ENCODE measurements at places on chromosomes 4 and X.
A peak's percentile ranks its signal among the peaks of the same experiment; 100 is the strongest.

DNA sequence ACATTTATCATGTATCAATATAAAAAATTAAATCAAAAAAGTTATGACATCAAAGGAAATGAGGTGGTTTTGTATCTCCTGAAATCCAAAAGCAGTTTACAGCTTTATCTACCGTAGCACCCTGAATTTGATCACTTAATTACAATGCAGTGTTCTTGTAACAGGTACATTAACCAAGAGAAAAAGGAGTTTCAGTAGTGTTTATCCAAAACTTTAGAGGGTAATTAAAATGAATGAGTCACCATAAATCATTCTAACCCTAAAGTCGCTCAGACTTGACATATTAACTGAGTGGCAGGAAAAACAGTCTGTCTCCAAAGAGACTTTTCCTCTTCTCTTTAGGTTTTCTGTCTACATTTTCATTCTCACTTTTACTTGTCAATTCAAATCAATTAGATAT lies 907.6 kb upstream of the EPHA5 start:
- DNase-seq: no peak

DNA sequence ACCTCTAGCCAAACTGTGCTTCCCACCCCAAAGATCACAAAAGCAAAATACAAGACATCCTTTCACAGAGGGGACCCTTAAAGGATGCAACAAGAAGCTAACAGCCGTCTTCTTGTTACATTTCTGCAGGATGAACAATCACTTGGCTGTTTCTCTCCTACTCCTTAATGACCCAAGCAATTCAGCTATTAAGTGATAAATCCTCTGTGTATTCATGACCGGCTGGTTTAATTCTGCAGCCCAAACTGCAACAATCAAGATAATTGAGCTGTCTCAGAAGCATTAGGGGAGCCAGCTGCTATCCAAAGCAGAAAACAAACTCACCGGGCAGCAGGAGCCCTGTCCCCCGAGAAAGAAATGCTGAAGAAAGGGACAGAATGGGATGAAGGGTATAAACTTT lies 85.9 kb upstream of the ACSL4 start:
- DNase-seq: no peak

DNA sequence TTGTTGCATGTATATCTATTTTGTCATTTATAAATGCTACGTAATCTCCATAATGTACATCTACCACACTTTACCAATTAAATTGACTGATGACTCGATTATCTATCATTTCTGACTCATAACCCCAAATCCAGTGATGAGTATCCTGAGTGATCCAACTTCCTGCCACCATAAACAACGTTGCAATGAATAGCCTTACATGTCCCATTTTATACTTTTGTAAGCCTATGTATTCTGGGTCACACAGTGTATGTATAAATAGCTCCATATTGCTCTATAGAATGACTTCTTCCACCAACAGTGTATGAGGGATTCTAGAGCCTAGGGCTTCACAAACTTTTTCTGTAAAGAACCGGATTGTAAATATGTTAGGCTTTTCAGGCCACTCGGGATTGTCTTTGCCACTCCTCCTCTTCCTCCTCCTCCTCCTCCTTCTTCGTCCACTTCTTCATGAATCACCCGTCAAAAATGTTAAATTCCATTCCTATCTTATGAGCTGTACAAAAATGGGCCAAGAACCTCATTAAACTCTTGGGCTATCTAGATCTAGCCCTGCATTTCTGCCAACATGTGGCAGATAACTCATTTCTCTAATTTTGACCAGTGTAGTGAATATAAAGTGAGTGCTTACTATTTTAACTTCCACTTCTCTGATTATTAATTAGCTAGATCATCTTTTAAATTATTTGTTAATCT lies 672.2 kb upstream of the AMOT start:
- DNase-seq: no peak

DNA sequence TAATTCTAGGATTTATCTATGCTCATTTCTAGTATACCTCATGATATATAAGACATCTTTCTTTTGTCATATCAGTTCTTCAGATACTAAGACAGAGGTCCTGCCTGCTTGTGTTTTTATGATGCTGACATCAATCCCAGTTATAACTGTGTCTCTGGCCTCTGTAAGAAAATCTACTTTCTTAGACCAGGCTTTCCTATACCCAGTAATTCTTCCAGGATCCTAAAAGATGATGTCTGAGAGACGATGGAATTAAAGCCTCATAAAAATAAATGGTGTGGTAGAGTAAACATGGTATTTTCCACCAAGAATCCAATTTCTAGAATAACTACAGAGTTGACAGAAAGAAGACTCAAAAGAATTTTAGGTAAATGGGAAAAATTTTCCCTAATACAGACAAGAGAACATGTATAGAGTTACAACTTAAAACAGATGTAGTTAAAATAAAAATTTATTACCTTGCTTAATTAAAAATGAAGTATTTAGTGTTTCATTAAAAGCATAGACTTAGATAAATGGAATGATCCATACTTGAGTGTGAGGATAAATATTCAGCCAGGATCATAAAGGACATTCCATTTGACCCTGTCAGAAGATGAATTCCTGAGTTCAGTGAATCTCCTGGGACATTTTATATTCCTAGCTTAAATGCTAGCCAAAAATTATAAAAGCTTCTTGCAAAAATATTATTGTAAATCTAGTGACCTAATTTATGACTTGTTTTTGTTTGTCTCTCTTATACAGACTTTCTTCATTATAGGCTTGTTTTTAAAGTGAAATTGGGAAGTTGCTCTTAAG lies 137.4 kb downstream of the PDLIM5 start:
- DNase-seq: no peak

DNA sequence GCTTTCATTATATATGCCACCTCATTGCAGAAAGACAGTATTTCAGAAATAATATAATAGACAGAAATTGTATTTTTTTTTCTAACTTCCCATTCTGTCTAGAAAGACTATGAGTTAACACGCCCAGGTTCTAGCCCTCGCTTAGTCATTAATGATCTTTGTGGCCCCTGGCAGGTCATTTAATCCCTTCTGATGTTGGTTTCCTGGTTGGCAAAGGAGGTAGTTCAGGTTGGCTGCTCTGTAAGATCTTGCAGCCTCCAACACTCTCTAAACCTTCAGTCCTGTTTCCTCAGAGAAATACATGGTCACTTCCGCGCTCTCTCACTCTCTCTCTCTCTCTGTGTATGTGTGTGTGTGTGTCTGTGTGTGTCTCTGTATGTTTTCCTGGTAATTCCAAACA lies 156.3 kb upstream of the NOCT start:
- no peak for DNase-seq

GRCh38 chr4:81667539-81667938 lies 195.8 kb upstream of the RASGEF1B start:
- DNase-seq: no peak

GRCh38 chr4:139718833-139719232 lies 53.2 kb downstream of the MGST2 start:
- DNase-seq: no peak

GRCh38 chrX:153878969-153879653 lies 6.9 kb downstream of the L1CAM start:
- DNase-seq: no peak

DNA sequence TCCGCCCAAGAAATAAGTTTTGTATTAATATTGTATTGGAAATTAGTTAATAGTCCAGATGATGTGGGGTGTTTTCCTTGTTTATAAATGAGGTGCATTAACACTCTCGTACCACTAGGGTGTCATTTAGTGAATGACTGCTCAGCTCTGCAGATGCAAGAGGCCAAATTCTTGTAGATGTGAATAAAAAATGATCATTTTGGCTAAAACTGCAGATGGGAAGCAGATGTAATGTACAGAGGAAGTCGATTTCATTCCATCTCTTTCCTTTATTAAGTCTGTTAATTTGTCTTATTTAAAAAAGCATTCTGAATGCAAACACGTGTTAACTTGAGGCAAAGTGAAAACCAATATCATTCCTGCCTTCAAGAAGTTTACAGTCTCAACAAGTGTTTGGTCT lies 108.1 kb downstream of the DHX15 start:
- no peak for DNase-seq

DNA sequence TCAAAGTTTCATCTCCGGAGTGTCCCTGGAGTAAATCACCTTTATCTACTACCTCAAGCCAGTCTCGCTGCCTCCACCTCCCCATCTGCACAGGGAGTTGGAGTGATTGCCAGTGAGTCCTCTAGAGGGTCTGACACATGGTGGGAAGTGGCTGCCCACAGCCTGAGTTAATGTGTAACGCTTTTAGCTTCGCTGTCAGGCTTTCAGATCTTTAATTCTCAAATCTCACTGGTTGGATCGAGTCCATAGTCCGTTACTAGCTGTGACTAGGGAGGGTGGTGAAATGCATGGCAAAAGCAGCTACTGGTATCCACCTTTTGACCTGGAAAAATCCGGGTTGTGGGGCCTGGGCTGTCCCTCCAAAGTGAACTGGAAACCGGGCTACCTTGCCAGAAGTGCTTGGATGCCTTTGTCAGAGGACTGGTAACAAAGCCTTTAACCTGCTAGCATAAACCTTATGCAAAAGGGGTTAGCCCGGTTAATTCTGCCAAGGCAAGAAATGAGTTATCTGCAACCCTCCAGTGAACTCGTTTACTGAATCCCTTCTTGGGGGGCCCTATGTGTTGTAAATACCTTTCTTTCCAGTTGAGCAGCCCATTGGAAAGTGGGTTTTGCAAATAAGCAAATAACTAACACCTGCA lies 5.1 kb upstream of the WDR1 start:
- no peak for DNase-seq

- no peak for DNase-seq
Measured at GRCh38 chrX:46710425-46710824, 48.5 kb downstream of the SLC9A7 start.

- peak; percentile 78 for DNase-seq
Measured at GRCh38 chrX:54182864-54183613, at the start of gene FAM120C. Gene FAM120C, minus strand, starts transcription at chrX:54183254. Its CDS starts 56 bp downstream, at chrX:54183198.

DNA sequence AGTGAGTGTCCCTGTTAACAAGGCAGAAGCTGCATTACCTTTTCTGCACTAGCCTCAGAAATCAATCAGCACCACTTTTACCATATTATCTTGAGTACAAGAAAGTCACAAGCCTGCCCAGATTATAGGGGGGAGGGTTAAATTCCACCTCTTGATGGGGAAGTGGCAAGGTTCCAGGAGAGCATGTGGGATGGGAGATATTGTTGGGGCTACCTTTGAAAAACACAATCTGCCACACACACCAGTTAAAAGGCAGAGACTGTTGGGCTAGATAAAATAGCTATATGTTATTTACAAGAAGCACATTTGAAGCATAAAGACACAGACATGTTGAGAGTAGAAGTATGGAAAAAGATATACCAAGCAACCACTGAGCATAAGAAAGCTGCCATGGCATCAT lies 6.6 kb upstream of the AVPR2 start:
- no peak for DNase-seq

- no peak for DNase-seq
Measured at GRCh38 chr4:118381902-118382301, 29.1 kb upstream of the PRSS12 start.

DNA sequence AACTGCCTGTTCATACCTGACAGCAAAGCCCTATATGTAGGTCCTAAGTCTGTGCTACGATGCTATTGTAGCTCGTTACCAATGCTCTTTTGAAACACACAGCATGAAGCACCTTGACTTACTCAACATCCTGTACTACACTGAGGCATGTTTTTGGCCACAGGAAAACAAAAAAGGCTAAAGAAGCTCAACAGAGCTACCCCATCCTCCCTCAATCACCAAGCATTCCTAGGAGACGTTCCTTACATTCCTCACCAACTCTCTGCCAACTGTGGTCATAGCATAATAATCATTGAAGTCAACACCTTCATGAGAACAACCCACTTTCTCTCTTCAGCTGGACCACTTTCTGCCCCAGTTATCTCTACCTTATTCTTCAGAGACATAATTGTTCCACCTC lies 73.7 kb upstream of the SLC25A43 start:
- DNase-seq: no peak

DNA sequence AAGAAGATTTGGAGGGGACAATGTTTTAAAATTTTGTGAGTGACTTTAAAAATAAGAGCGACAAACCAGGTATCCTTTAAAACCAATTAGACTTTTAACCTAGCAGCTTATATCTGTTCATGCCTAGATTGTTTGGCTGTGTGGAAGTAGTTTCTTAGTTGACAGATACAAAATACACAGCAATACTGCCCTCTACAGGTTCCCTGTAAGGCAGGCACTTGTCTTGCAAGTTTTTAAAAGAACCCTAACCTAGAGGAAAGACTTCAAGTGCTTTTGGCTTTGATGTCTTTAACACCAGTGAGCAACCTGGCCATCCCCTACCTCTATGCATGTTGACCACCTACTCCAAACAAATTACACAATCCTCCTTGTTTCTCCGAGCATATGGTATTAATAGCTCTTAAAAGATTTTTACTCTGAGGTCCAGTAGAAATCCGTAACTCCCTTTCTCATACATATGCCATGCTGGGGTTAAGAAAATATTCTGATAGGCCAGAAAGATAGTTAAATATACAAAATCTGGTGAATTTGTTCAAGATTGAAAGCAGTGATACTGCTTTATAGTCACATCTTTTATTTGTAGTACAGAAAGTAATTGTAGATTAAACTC lies 273.0 kb downstream of the ARHGAP24 start:
- peak; percentile 80 for DNase-seq

GRCh38 chrX:82658492-82658891 lies 849.6 kb upstream of the POU3F4 start:
- no peak for DNase-seq

GRCh38 chrX:115690511-115691216 lies 129.7 kb downstream of the PLS3 start:
- peak; percentile 65 for DNase-seq

- DNase-seq: no peak
Measured at GRCh38 chr4:104743215-104743653, 248.5 kb upstream of the CXXC4 start.

DNA sequence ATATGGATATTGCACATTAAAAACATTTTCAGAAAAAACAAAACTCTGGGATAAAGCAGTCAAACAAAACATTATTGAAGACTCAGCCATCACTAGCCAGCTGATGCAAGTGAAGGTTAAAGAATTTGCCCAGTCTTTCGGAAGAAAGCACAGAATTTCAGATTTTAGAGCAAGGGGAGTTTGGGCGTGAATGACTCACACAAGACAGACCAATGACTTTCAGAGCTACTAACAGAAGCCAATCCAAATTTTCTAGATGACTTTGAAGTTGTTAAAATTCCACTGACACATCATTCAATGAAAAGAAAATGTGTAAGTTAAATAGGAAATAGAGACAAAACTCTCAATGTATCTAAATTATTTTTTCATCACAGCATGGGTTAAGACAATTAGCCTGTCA lies 4.0 kb downstream of the MRFAP1L1 start:
- DNase-seq: no peak

DNA sequence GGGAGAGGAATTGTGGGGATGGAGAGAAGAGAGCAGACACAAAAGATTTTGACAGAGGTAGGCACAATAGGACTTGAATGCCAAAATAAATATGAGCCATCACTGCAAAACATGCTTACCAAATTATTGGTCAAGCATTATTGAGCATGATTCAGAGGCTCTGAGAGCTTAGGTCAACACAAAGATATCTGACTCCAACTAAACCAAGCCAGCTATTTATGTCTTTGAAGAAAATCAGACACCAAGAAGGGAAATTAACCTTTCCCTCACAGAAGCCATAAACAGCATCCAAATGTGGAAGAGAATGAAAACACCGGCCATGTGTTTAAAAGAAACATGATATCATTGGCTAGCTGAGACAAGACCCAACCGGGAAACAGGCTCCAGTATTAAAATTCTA lies 323.2 kb downstream of the RAB28 start:
- no peak for DNase-seq

All from putamen (tissue), 1 donor.